M059J (cell line): ENCODE measurements at places on chromosomes 2 and 18. TPM values are rescaled to one million over a fixed set of nuclear protein-coding genes. Genes with fewer than 3 reads are reported as not detected.

- no peak for DNase-seq
Measured at GRCh38 chr18:39863916-39864315, 2091.1 kb upstream of the PIK3C3 start.

DNA sequence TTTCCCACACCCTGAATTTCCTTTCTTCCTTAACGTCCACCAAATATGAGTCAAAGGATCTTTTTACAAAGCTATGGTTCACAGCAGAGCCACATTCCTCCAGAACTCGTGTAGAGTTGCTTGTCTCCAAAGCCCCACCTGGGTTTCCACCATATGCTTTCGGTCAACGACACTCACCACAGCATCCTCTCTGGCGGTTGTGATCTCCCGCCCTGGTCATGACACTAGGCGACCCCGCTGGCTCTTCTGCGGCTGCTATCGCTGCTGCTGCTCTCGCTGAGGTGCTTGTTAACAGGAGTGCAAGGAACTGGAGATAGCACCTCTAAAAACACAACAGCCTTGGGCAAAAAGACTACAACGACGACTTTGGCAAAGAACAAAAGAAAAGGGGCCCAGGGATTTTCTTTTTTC, 340 bp downstream of the SLC40A1 start:
- DNase-seq = no peak

DNA sequence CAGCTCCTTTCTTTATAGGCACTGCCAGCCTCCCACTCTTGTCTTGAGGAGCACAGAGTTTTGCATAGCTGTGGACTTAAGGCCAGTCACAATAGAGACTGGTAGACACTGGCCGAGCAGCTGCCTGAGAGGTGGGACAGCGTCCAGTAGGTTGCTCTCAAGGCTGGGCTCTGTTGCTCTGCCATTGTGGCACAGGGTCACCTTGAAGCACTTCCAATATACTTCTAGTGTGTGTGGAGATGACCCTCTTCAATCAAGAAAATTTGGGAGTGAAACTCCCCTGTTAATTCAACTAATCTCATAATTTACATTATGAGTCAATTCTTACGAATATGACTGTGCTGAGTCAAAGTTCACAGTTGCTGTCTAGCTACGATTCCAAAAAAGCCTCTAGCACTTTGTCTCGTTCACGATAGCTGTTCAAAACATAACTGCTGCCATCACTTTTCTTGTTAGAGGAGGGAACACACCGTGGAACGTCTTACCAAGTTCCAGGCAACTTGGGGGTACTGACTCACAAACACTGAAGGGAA, 636.2 kb downstream of the EPHA4 start:
- peak; percentile 3 for DNase-seq

- no peak for DNase-seq
Measured at GRCh38 chr18:75220551-75221355, 10.2 kb downstream of the TSHZ1 start.

DNA sequence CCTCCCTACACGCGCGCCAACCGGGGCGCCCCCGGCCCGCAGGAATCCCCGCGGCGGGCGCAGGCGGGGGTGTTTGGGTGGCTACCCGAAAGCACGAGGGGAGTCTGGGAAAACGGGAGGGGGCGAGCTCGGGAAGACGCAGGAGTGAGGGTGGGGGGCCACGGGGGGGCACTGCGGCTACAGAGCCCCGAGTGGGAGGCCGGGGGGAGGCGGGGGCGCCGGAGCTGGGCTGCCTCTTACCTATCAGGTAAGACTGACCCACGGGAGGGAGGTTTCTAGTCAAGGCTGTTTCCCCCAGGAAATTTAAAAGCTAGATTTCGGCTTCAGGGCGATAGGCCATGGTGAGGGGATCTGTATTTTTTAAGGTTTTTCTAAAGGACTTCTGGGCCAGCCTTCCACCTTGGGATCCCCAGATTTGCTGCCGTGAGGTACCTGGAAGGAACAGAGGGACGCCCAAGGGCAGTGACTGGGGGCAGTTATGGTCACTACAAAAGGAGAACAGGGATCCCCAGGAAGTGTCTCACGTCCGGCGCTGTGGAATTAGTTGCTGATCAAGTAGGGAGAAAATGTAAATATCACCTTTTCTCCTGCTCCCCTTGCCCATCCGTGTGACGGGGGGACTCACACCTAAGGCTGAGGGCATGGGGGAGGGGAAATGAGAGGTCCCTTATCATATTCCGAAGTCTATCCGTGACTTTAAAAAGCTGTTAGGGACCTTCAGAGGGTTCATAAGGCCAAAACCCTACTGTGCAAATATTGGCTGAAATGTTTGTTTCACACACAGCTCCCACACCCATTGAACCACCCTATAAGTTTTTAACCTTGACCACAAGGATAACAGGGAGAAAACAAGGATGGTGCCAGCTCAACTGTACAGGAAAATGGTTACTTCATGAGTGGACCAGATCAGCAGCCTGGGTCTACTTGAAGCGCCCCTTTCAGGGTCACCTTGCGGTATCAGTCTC, 638 bp upstream of the IRS1 start:
- DNase-seq = peak; percentile 39

COLEC11 gene
- total RNA-seq = 0.10 TPM in 1 of 2 replicates, not detected in the other

IL1RL2 gene
- not detected in 2 replicates for total RNA-seq

STK11IP gene
- total RNA-seq = 6.7 and 16.3 TPM in 2 replicates
